Iris pigment epithelial cell (primary cell): ENCODE measurements at places on chromosomes 12 and 14.
A peak's percentile ranks its signal among the peaks of the same experiment; 100 is the strongest.

GRCh38 chr14:42316693-42317092 lies 710.0 kb downstream of the LRFN5 start:
- DNase-seq, result no peak

GRCh38 chr14:50794068-50794645 lies 36.8 kb downstream of the NIN start:
- DNase-seq, result no peak

- DNase-seq, result peak; percentile 72
Measured at GRCh38 chr14:95460647-95461478, 55.6 kb downstream of the SYNE3 start.

GRCh38 chr12:105330931-105331804 lies 677 bp downstream of the C12orf75 start:
- DNase-seq, result no peak

GRCh38 chr12:64522807-64523206 lies 70.9 kb downstream of the TBK1 start:
- peak; percentile 26 for DNase-seq

DNA sequence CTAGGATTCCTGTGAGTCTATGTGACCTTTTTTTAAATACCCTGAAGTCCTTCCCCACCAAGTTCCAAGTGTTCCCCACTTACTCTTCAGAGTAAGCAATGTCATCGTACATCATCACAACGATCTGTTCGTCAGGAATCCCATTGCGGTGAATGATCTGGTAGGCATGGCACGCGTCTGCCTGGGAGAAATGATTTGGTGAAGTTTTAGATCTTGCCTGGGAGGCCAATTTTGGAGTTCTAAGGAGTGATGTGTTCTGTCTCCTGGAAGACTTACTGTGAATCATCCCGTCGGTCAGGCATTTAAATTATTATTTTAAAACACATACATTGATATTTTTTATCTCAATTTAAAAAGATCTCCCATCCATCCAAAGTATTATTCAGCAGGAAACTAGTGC lies 29.8 kb downstream of the LGMN start:
- DNase-seq, result no peak

DNA sequence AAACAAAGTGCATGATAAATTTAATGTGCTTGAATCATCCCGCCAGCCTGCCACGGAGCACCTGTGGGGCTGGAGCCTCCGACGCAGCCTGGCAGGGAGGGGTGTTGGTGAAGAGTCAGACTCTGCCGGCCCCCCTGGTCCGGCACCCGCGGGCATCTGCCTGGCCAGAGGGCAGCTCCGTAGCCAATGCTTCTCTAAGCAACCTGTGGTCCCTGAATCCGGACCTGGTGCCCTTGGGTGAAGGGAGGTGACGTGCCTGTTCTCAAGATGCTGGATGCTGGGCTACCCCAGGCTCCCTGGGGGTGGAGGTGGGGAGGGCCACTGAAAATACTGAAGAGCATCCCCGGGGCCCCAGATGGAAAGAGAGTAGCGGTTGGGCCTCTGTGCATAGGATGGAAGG lies 158.6 kb upstream of the C14orf180 start:
- DNase-seq, result no peak

DNA sequence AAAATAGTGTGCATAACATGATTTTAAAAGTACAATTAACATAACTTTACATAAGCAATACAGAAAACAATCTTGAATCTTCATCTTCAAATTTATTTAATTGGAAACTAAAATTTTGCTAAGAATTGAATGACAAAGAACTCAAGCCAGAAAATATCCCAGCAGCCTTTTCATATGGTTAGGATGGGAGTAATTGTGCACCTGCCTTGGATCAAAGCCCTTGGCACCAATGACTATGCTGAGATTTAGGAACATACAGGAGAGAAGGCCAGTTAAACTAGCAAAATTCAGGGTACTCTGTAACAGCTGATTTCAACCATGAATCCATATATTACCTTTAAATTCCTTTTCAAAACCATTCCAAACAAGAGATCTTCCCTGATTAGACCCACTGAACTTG lies 5.8 kb downstream of the KERA start:
- no peak for DNase-seq

DNA sequence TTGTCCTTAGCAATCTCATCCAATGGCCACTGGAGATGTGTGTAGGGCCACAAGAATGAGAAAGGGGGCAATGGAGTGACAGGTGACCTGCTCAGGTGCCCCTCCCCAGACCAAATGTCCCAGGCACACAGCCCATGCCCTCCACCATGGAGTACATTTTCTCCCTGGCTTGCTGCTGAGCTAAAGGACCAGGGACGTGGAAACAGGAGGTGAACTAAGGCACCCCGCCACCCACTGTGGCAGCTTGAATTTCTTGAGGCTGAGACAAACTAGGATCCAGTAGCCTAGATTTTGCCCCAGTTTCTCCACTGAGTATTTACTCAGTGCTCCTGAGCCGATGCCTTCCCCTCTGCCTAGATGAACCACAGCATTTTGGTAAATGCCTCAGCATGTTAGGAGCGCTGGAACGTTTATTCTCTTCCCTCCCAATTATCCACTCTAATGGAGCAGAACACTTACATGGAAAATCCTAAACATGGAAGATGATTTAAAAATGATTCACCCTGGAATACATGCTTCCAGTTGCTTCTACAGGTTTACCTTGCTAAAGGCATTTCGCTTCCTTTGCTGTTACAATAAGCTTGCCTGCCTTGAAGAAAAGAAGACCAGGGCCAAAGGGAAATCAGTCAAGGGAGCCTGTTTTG lies 198.0 kb downstream of the ZFP36L1 start:
- DNase-seq, result no peak

DNA sequence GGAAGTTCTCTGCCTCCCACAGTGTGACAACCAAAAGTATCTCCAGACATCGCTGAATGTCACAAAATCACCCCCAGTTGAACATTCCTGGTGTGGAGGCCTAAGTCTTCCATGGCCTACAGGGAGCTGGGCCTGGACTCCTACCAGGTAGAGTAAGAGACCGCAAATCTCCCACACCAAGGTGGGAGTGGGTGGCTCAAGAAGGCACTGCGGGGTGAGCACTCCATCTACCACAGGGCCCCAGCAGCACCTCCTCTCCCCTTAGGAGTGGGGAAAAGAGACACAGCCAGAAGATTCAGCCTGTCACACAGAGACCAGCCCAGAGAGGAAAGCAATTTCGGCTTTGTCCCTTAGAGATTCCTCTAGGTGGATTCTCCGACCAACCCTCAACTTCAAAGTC lies 25.5 kb downstream of the LRTM2 start:
- no peak for DNase-seq

GRCh38 chr12:105347499-105347898 lies 17.0 kb downstream of the C12orf75 start:
- no peak for DNase-seq

DNA sequence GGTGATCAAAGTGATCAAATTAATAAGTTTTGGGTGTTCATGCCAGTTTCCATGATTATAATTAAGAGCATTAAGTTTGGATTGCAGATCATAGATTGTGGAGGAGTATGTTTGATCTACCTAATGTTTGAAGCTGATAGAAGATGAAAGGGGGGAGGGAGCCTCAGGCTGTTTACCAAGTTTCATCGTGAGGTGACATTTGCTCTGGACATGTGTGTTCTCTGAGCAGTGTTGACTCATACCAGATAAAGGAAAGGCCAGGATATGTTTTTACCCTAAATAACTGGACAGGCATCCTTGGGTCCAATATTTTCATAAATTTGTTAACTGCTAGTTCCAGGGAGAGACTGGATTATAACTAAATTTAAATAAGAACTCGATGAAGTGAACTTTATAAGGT lies 3.5 kb upstream of the SEL1L start:
- DNase-seq, result no peak

- DNase-seq, result no peak
Measured at GRCh38 chr12:82857911-82858533, 171.3 kb downstream of the TMTC2 start.

DNA sequence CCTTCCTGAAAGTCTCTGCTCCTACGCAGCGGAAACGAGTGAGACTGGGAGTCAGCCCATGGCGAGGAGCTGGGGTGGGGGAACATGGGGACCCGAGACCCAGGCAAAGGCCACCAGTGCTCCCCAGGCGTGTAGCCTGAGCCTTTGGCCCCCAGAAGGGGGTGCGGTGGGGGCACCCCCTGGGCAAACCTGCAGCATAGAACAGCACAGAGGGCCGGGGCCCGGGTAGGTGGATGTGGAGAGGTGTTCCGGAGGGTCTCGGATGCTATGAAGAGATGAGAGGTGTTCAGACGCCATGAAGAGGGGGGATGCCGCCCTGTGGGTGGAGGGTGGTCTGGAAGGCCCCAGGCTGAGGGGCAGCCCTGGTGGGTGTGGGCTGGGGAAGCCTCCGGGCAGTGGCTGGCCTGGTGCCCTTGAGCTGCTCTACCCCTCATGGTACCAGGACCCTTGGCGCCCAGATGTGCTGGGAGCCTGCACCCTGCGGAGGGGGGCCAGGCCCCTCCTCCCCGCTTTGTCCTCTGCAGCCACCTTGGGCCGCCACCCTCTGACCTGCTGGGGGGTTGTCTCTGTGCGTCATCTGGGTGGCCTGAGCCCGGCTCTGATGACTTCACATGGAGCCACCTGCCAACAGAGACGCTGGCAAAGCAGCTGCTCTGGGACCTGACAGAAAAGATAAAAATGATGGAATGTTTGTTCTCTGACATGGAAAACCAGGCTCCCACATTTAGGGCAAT lies 83.4 kb downstream of the KIF26A start:
- DNase-seq, result no peak

DNA sequence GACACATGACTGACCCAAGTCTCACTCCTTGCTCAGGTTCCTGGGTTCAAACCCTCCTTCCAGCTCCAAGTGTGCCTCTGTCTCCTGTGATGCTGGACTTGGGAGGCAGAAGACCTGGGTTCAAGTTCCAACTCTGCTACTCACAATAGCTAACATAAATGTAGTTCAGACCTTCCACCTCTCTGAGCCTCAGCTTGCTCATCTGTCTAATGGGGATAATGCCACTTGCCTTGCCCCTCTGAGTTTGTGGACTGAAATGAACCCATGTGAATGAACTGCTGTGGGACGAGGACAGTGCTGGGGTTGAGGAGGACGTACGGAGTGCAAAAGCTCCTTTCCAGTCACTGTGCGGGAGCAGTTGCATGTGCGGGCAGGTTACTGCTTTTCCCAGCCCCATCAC lies 40.9 kb downstream of the ACADS start:
- DNase-seq, result no peak

GRCh38 chr14:92688434-92689375 lies 59.7 kb downstream of the LGMN start:
- no peak for DNase-seq

DNA sequence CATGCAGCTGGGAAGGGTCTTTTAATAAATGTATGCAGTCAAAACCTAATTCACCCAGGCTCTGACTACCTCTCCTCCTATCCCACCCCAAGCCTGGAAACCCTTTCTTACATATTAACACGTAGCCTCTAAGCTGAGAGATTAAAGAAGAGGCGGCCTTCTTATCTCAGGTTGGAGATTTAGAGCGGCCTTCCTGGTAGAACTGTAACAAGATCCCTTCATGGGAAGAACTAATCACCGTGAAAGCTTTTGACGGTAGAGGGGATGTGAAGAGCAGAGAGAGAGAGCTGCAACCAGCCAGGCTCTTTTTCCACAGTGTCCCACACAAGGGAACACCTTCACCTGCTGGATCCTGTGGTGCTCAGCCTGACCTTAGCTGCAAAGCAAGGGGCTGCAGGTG lies 367.4 kb downstream of the MED13L start:
- no peak for DNase-seq

DNA sequence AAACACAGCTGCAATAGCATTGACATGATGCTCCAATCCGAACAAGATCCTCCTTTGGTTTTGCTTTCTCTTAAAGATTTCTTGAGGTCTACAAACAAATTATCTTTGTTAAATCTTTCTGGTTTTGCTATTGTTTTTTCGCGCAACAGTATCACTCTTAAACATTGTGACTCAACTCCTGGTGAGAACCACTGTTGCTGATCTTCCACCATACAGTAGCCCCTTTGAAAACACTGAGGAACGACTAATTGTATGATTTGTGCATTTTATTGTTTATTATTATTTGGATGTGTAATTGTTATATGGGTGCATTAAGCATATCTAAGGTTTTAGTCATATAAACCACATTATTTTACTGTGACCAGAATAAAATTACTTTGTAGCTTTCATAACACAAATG lies 282.8 kb downstream of the EGLN3 start:
- peak; percentile 49 for DNase-seq

- DNase-seq, result no peak
Measured at GRCh38 chr14:68630081-68630571, 162.7 kb downstream of the ZFP36L1 start.

GRCh38 chr12:64883264-64884163 lies 59.1 kb downstream of the TBC1D30 start:
- DNase-seq, result no peak

DNA sequence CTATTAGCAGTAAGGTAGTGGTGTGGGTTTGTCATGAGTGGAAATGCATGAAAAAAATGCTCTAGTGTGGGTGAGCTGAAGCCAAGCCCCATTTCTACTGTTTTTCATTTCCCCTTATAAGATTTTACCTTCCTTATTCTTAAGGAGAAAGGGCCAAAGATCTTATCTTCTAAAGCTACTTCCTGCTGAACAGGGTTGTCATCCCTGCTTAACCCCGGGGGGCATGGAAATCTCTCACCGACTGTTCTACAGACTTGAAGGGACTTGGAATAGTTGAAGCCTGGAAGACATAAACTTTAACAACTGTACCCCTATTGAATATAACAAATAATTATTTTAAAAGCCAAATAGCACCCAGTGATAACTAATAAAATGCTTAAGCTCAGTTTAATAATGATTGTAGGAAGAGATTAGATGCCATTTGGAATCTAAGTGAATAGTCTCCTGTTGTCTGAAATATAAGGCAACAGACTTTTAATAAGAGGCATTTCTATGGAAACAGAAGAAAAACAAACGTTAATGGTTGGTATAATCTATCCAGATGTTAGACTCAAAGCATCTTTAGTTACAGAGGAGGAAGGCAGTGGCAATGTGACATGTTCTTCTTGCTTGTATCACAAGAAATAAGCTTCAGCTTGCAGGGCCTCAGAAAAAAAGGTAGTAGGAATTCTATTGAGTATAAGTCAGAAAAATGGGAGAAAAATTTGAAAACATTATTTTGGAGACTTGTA lies 1.8 kb upstream of the GMFB start:
- DNase-seq, result no peak

GRCh38 chr12:125434936-125435443 lies 369.8 kb downstream of the AACS start:
- DNase-seq, result no peak
